ENCODE measurements at places on chromosomes 6 and 20.

GRCh38 chr6:111564482-111564945 is 41.2 kb downstream of the TRAF3IP2 start:
- no peak for DNase-seq

DNA sequence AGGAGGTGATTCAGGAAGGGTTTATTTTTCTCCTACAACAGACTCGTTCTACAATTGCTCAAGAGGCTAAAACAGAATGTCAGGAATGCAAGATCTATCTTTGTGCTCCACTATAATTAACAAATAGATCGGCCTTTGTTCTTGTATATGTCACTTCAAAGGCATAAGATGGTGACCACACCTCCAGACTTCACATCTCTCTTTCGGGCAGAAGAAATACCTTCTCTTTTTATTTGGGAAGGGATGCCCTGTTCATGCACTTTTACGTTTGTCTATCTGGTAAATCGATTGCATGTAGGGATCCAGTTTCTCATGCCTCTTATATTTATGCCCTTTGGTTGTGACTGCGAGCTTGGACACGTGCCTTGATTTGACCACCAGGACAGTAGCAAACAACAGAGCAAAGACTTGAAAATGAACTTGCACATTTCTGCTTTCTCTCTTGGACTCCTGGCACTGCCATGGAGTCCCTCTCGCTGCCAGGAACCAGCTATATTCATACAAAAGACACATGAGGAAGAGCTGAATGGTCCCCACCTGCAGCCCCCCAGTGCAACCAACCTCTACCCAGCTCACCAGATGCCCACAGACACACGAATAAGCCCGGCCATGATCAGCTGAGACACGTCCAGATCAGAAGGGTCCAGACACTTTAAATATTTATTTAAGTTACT is 219.8 kb upstream of the STXBP5 start:
- no peak for DNase-seq

GRCh38 chr6:139402876-139403386 is 28.5 kb upstream of the CITED2 start:
- no peak for DNase-seq

DNA sequence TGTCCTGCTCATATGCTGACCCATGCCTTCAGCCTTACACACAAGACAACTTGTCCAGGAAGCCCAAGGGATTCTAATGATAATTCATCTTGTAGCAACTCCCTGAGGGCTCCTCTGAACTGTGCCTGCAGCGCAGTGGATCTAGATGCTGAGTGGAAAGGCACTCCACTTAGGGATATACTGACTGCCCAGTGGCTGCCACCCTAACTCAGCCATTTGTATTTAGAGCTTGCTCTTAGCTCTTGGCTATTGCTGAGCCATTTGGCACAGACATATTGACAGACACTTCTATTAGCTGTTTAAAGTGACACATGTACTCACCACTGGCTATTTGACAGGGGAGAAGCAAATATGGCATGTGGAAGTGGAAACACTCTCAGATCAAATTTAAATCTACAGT is 278.3 kb upstream of the SGK1 start:
- no peak for DNase-seq

GRCh38 chr6:90294614-90294988 is 2.0 kb downstream of the BACH2 start:
- no peak for DNase-seq

DNA sequence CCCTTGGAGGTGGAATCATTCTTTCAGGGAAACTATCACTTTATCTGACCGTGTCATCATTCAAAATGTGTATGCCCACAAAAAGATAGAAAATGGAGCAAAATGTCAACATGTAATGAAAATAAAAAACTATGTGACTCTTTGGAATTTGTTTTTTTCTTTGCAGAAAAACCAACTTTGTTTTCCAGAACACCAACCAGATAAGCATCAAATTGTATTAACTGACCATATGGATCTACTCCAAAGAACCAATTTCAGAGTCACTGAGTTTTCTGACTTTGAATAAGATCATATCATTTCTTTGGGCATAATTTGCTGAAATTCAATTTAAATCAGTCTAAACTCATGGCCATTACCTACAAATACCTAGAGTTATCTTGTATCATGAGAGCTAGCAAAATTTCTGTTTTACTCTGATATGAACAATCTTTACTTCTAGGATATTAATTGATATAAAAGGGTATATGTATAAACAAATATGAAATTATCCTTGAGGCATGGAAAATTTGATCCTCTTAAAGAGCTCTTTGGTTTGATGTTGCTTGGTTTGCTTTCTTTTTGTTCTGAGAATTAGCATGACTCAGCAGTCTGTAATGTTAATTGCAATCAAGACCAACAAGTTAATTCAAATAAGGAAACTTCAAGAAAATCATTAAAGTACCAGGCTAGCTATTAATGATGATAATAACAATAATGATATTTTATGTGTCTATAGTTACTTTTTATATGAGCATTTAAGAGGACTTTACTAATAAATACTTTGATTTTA is 444.4 kb upstream of the MARCKS start:
- DNase-seq: no peak

GRCh38 chr6:138004430-138005287 is 102.6 kb downstream of the PERP start:
- DNase-seq: no peak

DNA sequence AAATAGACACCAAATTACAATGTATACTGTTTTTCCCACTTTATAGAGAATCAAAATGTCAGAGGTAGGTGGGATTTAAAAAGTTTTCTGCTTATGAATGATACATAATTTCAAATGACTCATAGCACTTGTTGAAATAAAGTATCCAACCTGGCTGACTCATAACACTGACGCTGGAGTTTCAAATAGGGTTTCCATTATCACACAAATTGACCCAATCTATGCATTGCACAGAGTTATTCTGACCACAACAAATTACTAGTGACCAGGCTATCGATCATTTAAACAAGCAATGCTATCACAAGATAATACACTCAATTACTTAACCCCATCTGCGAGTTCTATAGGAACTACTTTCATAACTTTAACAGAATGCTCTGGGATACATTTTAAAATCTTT is 31.9 kb upstream of the PRELID3B start:
- DNase-seq: no peak

- DNase-seq: no peak
These were observed 330.2 kb downstream of the EPM2A start for GRCh38 chr6:145405006-145405551.

Data from iPS-NIHi11 (cell line).